Panc1 (cell line): ENCODE measurements at places on chromosomes 5 and 9. TPM values are rescaled to one million over a fixed set of nuclear protein-coding genes. Genes with fewer than 3 reads are reported as not detected.

DNA sequence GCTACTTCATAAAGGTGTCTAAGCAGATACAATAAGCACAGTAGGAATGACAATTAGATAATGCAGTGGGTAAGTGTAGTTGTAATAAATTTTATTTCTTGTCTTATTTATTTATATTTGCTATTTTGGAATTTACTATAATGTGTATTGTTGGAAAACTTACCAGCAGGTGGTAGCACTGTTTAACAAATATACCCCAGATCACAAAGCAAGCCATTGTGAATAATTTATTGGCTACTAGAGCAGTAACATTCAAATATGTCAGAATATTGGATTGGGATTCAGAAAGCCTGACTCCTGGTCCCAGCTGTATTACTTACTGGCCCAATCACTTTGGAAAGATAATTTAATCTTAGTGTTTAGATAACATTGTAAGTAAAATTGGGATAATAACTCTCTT lies 78.0 kb downstream of the ISOC1 start:
- no peaks in the 10 kb centered on the region for H3K4me1 ChIP-seq
- H3K36me3 ChIP-seq = no peaks in the 10 kb centered on the region
- no peak overlapping the region for H3K4me3 ChIP-seq
- DNase-seq = no peak
- no peak overlapping the region for H3K27ac ChIP-seq
- H3K27me3 ChIP-seq = no peaks in the 10 kb centered on the region

Gene FAXDC2
- 0.39 TPM for total RNA-seq

DNA sequence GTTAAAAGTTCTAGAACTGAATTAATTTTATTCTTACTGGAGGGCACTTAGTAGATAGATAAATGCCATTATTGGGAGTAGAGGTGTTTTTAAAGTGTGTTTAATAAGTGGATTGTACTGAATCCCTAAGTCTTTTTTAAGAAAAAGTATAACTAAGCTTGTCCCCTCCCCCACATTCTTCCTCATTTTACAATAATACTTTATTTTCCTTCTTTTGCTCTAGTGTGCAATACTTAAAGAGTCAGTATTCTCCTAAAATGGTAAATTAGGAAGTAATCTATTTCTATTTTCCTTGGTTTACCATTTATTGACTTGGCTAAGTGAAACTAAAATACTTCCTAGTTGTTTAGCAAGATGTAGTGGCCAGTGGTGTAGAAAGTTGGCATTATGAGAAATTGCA lies 11.6 kb downstream of the UBLCP1 start:
- no peaks in the 10 kb centered on the region for H3K27me3 ChIP-seq
- H3K36me3 ChIP-seq = peaks cover 41% of the 10 kb centered on the region
- H3K27ac ChIP-seq = no peak overlapping the region
- H3K4me1 ChIP-seq = no peaks in the 10 kb centered on the region

Gene PFN3
- total RNA-seq = not detected

DNA sequence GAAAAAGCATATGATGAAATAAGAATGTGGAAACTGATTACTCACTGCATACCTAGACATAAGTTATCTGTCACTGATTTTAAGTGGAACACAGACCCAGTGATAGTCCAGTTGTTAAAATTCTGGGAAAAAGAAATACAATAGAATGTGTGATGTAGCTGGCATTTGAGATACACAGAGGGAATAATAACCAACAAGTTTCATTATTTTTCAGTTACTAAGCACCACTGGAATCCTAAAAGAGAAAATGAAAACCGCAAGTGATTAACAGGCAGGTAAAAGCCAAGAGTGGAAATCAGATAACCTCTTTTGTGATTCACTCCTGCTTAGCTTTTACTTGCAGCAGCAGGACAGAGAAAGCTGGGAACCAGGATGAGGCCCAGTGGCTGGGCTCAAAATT lies 994.0 kb upstream of the SEMA6A start:
- no peak overlapping the region for H3K27ac ChIP-seq
- no peaks in the 10 kb centered on the region for H3K4me1 ChIP-seq

DNA sequence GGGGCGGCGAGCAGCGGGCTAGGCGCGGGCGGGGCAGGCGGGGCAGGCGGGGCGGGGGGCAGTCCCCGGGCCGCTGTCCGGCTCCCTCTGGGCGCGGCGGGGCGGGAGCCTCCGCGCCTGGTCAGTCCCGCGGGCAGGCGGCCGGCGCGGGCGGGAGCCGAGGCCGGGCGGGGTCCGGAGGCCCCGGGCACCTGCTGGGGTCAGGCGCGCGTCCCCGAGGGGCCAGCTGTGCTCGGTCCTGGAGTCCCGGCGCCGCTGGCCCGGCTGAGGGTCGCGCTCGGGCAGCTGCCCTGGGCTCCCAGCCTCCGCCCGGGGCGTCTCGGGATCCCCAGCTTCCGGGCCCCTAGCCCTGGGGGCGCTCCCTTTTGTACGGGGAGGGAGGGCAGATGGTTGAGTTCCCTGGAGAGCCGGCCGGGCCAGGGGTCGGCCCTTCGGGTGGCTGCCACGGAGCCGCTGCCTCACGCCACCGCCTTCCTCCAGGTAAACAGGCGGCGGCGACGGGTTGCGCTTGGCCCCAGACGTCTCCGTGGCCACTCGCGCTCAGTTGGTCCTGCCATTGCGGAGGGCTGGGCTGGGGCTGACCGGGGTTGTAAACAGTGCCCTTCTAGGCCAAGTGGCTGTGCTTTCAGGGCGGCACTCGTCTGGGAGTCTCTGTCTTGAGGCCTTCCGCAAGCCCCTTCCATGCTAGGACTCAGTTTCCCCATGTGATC lies 473 bp downstream of the ZBTB34 start:
- H3K27ac ChIP-seq = peak overlapping the region; percentile 36
- H3K4me3 ChIP-seq = peak overlapping the region; percentile 81
- H3K36me3 ChIP-seq = peaks cover 4% of the 10 kb centered on the region; the same call in 1 of the 2 replicates
- H3K27me3 ChIP-seq = no peaks in the 10 kb centered on the region
- no peak for DNase-seq

GRCh38 chr5:33321026-33321425 lies 119.7 kb upstream of the TARS1 start:
- H3K4me3 ChIP-seq = no peak overlapping the region
- no peak overlapping the region for H3K27ac ChIP-seq
- no peaks in the 10 kb centered on the region for H3K36me3 ChIP-seq
- no peak for DNase-seq
- no peaks in the 10 kb centered on the region for H3K4me1 ChIP-seq
- H3K27me3 ChIP-seq = no peaks in the 10 kb centered on the region
